ENCODE measurements at places on chromosomes 3 and 15.

DNA sequence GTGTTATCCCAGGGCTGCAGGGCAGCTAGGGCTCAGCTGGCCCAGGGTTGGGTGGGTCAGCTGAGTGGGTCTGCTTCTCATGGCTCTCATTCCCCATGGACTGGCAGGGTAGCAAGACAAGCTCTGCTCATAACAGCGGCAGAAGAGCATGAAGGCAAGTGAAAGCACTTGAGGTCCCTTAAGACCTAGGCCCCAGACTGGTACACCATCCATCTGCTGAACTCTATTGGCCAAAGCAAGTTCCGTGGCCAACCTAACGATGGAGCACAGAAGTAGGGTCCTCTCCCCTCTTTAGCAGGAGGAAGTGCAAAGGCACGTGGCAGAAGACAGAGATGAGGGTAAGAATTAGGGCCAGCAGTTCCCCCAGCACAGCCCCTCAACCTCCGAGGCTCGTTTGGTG, 174.3 kb upstream of the TOPAZ1 start:
- DNase-seq = no peak

- DNase-seq = no peak
Observed at GRCh38 chr15:35477312-35478262, 68.4 kb downstream of the DPH6 start.

- peak; percentile 23 for DNase-seq
Observed at GRCh38 chr3:126197854-126198584, 17.6 kb upstream of the ALDH1L1 start.

DNA sequence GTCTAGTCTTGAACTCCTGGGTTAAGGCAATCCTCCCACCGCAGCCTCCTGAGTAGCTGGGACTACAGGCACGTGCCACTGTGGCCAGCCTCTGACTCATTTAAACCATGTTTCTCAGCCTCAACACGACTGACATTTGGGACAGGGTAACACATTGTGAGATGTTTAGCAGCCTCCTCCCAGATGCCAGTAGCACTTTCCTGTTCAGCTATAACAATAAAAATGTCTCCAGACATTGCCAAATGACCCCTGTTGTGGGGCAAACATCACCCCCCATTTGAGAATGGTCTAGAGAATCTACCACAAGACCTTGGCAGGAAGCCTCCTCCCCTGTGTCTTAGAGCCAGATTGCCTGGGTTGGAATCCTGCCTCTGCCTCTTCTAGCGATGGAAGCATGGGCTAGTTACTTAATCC, 8.4 kb downstream of the TMEM40 start:
- DNase-seq = peak; percentile 15

DNA sequence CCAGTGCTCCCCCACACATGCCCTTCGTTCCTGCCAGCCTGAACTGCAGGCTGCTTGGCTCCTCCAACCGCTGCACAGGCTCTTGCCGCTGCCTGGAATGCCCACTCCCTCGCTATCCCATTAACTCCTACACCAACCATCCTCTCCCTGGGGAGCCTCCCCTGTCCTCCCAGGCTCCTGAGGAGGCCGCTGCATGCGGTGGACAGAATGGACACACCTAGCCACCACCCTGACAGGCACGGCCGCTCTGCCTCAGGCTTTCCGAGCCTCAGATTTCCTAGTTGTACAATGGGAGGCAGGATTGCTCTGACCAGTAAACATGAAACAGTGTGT, 2.3 kb downstream of the PLXNB1 start:
- DNase-seq = no peak

GRCh38 chr15:69454953-69455352, 2.3 kb downstream of the RPLP1 start:
- DNase-seq = no peak

GRCh38 chr3:111882194-111882593, 23.1 kb downstream of the PHLDB2 start:
- DNase-seq = no peak

DNA sequence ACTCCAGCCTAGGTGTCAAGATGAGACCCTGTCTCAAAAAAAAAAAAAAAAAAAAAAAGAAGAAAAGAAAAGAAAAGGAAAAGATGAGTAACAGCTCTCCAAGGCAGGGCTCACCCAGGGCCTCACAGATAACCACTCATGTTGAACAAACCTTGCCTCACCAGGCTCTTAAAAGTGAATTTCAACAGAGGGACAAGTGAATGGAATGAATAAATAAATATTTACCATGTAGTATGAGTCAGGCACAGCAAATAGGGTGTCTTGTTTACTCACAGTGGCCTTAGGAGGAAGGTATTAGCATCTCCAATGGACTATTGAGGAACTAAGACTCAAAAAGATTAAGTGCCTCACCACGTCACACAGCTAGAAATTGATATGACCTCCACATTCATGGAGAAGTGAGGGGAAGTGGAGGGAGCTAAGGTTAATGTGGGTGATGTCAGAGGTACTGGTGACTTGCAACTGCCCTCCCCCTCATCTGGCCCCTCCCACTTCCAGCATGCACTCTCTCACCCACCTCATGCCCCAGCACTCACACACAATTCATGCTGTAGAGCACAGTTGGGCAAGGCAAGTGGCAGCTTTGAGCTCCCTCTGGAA, 255.5 kb downstream of the UACA start:
- no peak for DNase-seq

GRCh38 chr15:61640756-61641155, 411.7 kb upstream of the RORA start:
- DNase-seq = no peak

DNA sequence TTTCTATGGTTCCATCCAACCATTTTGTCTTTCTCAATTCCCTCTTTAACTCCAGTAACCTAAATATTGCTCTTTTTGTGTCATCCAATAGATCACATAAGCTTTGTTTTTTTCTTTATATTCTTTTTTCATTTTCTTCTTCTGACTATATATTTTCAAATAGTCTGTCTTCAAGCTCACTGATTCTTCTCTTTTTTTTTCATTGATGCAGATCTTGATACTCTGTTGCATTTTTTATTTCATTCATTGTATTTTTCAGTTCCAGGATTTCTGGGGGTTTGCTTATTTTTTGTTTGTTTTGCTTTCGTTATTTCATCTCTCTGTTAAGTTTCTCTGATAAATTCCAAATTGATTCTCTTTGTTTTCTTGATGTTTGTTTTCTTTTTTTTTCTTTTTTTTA, 36.2 kb downstream of the CLDN1 start:
- DNase-seq = no peak

GRCh38 chr3:36954452-36955134, 9.7 kb upstream of the TRANK1 start:
- DNase-seq = no peak

DNA sequence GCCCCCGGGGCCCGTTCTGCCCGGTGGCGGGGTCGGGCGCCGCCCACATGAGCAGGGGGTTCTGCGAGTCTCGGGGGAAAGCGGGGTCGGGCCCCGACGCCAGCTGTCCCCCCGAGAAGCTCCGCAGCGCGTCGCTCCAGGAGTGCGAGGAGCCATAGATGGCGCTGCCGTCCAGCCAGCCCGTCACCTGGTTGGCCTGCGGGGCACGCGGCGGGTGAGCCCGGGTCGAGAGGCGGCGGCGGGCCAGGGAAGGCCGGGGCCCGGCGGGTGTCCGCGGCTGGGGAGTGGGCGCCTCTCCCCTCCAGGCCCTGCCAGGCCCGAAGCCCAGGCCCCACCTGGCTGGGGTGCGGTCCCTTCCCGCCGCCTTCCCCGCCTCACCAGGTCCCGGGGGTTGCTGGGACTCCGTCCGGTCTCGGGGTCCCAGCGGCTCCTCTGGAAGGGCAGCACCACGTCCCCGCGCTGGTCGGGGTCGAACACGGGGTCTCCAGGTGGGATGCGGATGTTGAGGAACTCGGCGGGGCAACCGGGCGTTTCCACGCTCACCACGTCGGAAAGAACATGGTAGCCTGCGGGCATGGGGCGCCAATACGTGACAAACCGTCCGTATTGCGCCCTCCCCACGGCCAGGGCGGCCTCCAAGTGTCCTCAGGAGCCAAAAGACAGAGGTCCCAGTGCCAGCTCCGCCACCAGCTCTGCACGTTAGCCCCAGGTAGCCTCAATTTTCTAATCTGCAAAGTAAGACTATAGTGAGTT, 2.4 kb downstream of the DUOX2 start:
- no peak for DNase-seq

DNA sequence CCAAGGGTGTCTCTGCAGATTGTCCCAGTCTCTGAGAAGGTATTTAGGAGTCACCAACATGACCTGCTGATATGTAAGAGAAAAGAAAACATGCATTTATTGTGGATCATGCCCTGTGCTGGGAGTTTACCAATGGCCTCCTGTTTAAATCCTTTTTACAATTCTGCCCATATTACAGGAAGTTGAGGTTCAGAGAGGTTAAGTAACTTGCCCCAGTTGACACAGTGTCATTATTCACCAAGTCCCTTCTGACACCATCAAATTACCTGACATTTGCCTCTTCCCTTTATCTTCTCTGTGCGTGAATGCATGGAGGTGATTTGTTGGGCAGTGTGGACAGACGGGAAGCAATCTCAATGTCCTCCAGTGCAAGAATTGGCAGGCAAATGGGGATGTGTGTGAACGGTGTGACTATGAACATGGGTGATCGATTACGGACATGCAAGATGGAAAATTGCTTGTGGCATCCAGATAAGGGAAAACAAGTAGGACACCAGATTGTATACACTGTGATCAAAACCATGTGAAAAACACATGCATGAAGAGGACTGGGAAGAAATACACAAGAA, 27.3 kb downstream of the ZNF710 start:
- no peak for DNase-seq

DNA sequence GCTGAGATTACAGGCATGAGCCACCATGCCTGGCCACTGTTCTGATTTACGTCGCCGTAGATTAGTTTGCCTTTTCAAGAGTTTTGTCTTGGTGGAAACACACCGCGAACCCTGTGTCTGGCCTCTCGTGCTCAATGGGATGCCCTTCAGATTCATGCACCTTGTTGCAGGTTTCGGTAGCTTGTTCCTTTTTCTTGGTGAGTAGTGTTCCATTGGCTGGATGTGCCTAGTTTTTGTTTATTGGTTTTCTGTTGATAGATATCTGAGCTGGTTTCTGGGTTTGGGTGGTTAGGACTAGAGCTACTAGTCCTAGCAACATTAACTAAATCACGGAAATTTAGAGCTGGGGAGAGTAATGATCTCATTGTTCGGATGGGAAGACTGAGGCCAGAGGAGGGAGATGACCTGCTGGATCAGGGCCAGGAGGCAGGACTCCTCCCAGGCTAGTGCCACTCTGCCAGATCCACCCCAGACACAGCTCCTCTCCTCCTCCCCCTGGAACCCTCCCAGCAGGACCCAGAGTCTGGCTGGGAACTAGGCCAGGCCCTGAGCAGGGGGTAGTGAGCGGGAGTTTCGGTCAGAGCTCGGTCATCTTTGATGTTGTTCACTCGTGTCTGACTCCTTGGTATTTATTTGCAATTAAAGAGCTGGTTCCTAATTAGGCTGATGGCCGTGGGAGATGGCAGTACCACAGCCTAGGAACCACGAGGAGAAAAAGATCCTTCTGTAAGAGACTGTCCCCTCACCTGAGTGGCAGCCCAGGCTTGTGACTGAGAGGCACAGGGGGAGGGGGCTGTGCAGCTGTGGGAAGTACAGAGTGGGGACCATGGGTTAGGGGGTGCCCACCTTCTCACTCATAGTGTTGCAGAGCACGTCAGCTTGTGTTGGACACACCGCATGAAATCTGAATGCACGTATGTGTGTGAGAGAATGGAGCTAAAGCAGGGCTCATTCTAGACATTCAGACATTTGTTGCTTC, 73.4 kb downstream of the SMAD6 start:
- no peak for DNase-seq

- no peak for DNase-seq
Observed at GRCh38 chr3:141414800-141415462, 46.6 kb downstream of the ZBTB38 start.

DNA sequence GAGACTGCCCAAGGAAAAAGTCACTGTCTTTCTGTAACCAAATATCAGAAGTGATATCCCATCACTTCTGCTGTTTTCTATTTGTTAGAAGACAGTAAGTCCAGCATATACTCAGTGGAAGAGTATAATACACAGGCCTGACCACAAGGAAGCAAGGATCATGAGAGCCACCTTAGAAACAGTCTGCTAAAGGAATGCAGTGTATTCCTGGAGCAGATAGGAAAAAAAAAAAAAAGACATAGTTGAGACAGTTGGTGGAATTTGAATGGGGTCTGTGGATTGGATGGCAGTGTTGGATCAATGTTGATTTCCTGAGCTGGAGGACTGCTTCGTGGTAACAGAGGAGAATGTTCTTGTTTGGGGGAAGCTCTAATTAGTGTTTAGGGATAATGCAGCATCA, 26.5 kb upstream of the FBXL2 start:
- DNase-seq = no peak

GRCh38 chr3:43287500-43287873, 1.1 kb downstream of the SNRK start:
- DNase-seq = no peak

GRCh38 chr3:128804811-128805155, 74.6 kb upstream of the ACAD9 start:
- DNase-seq = no peak

DNA sequence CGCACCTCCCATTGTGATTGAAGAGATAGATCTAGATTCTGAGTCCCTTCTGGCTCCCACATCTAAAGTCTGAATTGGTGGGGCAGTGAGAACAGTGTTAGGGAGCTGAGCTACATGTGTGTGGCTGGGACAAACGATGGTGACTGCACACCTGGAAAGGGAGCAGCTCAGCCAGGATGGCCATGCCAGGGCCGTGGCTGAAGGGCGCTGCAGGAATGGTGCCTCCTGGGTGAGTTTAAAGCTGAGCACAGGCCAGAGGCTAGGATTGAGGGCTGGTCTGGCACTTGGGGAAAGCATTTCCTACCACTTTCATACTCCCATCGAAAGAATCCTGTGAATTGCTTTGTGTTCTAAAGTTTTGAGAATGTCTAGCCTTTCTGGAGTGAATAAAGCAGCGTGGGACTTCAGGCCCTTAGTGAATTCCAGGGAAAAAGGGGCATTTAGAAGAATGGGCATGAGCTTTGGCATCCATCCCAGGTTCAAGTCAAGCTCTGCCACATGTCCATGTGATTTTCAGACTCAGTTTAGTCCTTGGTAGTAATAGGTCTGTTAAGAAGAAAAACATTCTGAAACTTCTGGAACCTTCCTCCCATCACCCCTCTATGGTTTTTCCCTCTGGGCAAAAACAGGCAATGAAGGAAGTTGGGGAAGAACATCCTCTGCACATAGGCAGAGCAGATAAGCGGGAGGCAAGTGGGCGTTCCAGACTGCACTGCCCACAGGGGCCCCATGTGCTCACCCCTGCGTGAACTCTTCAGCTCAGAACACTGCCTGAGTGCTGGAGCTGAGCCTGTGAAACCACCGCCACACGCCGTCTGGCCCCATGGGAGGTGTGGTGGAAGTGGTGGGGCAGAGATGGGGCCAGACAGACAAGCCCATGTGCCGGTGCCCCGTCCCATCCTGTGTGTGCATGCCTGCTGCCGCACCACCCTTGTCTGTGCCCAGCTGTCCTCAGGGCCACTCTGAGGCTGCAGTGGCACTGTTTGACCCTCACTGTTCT, 12.9 kb upstream of the CPNE9 start:
- no peak for DNase-seq

GRCh38 chr3:11509173-11510000, 134.3 kb downstream of the VGLL4 start:
- no peak for DNase-seq

DNA sequence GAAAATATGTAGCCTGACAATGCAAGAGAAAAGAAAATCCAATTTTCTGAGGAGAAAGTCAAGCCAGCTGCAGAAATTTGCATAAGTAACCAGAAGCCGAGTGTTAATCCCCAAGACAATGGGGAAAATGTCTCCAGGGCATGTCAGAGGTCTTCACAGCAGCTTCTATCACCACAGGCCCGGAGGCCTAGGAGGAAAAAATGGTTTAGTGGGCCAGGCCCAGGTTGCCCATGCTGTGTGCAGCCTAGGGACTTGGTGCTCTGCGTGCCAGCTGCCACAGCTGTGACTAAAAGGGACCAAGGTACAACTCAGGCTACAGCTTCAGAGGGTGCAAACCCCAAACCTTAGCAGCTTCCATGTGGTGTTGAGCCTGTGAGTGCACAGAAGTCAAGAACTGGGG, 201.2 kb upstream of the SOX2 start:
- no peak for DNase-seq

All from stimulated activated CD8-positive, alpha-beta memory T cell treated with anti-CD3 and anti-CD28 coated beads, Interleukin-4, amount 100 ng/mL, for 24 hours (primary cell).